ENCODE measurements at places on chromosomes 5 and 9.

DNA sequence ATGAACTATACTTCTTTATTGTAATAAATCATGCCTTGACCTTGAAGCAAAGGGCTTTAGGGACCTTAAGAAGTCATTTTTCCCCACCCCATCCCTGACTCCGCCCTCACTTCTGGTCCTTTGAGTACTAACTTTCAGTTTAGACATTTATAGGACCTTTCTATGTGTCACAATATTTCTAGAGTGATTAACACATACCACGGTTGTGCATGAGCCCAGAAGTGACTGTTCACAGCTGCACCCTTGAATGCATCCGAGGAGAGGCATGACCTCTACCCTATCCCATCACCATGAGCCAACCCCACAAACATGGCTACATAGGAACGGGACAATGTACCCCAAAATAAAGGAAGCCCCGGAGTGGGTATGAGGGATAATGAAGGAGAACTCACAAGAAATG is 160.3 kb downstream of the HSD17B3 start:
- no peak for DNase-seq

DNA sequence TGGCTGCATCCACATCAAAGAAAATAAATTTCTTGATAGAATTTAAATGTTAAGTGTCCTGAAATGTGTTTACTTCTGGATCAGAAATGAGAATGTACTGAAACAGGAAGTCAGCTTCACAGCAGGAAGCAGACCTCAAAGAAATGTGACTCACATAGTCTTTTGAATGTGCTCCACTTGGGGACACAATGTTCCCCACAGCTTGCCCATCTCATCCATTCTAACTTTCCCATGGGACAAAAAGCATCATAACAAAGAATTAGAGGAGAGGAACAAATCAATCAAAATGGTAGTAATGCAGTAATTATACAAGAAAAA is 85.7 kb downstream of the GRAMD2B start:
- DNase-seq: no peak

DNA sequence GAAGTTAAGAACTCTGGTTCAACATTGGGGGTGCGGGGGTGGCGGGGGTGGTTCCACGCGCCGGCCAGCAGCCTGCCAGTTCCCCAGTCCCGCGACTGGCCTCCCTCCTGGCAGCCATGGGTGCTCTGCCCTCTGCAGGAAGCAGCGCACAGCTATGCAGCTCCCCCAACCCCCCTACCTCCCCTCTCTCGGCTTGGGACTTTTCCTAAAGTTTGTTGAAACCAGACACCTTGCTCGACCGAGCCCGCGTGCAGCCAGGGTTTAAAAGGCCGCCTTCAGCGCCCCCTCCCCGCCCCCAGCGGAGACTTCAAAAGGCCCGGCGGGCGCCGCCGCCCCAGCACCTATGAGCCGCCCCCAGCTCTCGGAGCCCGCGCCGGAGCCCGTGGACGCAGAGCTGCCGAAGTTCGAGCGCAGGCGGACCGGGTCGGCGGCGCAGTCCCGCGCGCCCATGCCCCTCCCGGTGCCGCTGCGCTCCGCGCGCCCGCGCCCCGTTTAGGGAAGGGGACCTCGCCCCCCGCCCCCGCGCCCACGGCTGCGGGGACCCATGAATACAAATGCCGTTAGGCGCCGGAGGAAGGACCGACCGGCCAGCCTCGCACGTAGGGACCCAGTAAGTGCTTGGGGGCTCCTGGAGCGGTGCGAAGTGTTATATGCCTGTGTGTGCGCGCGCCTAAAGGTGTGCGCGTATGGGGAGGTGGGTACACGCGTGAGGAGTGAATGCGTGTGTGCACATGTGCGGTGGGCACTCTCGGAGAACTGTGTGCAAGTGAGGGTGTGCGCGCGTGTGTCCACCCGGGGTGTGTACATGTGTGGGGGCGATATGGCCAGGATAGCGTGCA is 1.4 kb upstream of the COL27A1 start:
- no peak for DNase-seq

DNA sequence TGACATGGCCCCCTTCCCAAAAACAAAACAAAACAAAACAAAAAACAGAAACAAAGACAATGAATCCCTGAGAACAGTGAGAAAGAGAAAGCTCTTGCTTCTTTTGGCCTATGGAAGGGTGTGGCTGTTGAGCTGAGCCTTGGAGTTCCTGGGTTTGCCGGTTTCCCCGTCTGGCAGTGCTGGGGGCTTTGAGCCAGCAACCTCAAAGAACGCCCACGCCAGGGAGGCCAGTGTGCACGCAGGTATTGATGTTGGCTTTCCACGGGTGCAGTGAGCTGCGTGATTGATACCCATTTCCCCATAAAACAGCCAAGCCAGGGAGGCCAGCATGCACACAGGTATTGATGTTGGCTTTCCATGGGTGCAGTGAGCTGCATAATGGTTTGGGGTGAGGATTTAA is 8.3 kb upstream of the LCN1 start:
- DNase-seq: no peak

DNA sequence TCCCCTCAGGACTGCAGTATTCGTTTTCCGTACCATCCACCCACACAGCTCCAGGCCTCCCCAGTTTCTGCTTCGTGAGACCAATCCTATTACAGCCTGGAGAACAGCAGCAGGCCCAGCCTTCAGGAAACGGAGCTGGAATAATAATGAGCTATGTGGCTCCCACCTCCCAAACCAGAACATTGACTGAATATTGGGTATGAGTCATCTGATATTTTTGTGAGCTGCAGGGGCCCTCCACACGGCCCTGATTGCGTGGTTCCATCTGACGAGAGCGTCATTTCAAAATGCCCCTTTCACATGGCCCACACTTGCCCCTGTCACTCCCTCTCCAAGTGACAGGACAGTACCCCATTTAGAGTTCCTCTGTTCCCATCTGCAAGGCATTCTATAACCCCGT is 192.0 kb downstream of the BRINP1 start:
- DNase-seq: no peak

GRCh38 chr5:13115476-13115875 is 829.0 kb downstream of the DNAH5 start:
- DNase-seq: no peak

- DNase-seq: no peak
Measured at GRCh38 chr5:10277773-10278630, 27.9 kb downstream of the CCT5 start.

- DNase-seq: no peak
Measured at GRCh38 chr5:124130816-124131215, 615.6 kb downstream of the ZNF608 start.

DNA sequence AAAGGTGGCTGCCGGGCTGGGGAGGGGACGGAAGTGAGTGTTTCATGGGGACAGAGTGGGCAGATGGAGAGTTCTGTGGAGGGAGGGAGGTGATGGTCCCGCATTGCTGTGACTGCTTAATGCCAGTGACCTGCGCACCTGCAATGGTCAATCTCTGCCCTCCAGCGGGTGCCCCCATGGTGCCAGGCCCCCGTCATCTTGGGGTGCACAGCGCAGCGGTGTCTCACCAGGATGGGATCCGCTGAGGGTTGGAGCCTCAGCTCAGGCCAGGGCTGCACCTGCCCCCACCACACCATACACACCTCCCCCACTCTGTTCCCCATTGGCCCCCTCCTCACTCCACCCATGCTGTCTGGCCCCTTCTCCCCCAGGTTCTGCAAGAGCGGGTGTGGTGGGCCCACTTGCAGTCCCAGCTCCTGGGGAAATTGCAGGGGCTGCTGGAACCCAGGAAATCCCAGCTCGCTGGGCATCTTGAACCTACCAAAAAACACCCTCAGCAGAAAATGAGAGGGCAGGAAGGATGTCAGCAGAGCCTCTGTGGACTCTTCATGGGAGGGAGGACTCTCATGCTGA is 12.1 kb upstream of the CAMSAP1 start:
- no peak for DNase-seq

DNA sequence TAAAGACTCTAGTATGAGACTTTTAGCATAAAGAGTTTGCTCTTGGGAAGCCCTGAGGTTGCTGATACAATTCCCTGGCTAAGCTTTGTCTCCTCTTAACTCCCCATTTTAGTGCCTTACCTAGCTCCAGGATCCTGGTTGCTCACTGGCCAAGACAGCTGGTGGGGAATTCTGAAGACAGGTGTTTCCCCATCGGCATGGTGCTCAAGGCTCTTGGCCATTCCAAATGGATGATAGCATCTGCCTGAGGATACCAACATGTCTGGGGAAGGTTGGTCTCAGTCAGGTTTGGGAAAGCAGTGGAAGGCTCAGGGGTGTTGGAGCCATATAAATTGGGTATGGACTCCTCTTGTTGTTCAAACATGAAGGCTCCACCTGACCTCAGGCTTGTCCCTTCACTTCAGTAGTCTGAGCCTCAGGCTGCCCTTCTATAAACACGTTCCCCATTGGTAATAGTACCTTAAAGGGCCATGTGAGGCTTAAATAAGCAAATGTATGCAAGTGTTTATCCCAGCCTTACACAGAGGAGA is 44.5 kb upstream of the CXCL14 start:
- DNase-seq: no peak

DNA sequence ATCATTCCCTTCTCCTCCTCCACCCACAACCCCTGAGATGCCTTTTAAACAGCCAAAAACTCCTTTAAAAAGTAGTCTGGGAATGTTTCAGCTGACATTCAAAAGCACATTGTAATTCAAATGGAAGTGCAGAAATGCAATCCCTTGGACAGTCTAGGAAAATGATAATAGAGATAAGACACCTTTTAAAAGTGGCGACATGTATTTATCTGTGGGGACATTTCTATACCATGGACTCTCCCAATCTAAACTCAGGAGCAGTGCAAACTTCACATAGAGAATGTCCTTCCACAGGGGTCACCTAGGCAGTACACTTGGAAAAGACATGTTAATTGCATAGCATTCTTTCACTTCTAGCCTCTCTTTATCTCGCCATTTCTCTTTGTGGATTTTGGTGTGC is 33.0 kb downstream of the TRIM32 start:
- DNase-seq: no peak

- DNase-seq: no peak
Measured at GRCh38 chr5:81802625-81803024, 51.7 kb upstream of the SSBP2 start.

- no peak for DNase-seq
Measured at GRCh38 chr9:35665471-35665818, 450 bp upstream of the ARHGEF39 start.

GRCh38 chr5:172906888-172907287 is 52.3 kb upstream of the RPL26L1 start:
- no peak for DNase-seq

GRCh38 chr5:60447488-60447920 is 252.5 kb downstream of the DEPDC1B start:
- DNase-seq: no peak

GRCh38 chr5:6408627-6409446 is 30.5 kb upstream of the MED10 start:
- DNase-seq: no peak

GRCh38 chr9:74643303-74643923 is 146.3 kb downstream of the RORB start:
- no peak for DNase-seq

DNA sequence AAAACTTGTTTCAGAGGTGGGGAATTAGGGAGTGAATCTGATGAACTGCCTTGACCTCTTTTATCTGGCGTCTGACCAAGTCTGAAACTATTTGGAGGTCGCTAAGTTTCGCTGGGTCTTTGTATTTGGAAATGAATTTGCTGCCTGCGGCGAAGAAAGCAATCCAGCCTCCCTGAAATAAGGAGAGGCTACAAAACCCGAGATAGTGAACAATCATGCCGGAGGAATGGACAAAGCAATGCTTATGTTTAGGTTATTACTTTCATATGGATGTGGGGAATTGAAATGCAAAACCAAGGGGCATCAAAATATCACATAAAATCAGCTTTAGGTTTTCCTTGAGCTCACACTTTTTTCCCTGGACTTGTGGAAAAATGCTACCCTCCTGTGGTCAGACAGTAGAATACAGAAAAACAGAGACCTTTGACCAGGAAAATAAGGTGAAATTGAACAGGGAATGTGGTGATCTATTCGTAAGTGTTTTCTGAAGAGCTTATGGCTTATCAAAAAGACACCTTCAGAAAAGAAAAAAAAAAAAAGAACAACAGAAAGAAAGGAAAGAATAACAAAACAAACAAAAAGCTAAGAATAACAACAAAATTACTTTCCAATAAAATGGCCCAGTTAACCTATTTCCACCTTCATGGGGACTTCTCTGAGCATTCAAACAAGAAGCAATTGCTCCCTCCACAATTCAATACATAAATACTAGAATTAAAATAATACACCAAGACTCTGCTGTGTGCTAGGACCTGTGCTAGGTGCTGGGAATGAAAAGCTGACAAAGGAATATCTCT is 68.6 kb upstream of the DPYSL3 start:
- no peak for DNase-seq
